ENCODE measurements at places on chromosomes 16 and 17.

- DNase-seq: no peak
Observed at GRCh38 chr16:9917691-9918090, 264.5 kb downstream of the GRIN2A start.

DNA sequence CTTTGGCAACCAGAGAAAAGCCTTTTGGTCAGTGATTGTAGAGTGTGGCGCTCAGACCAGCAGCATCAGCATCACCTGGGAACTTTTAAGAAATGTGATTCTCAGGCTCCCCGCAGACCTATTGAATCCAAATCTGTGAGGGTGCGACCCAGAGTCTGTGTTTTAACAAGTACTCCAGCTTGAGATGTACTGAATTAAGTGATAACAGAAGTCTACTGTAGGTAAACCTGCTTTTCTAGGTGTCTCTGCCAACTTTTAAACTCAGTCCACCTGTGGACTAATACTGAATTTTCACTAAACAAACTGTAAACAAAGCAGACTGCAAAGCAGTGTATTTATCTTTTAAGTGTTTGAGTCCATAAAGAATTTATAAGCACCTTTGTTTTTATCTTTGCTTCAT, 43.6 kb downstream of the NUP93 start:
- DNase-seq: no peak

DNA sequence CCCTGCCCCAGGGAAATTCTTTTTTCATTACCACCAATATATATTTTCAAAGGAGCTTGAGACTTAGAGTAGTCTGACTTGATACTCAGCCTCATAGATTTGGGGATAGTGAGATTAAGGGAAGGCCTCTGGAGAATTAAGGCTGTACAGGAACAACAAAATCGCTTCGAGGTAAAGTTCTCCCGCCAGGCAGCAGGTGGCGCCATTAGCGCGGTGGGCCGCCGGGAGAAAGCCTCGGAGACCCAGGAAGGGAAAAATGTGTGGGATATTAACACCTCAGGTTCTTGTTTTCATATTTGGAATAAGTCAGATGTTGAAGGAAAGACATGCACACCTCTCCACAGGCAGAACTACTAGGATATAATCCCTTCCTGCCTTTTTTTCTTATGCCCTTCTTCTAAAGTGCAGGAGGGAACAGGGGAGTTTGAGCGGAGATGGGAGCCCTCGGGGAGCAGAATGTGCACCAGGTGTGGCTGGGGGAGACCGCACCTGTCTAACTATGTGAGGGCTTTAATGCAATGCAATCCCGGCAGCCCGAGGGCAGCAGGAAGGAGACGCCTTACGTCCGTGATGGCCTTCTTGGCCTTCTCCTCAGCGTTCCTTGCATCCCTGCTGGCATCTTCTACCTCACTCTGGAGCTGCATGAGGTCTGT, 25.9 kb downstream of the MYH3 start:
- DNase-seq: no peak

DNA sequence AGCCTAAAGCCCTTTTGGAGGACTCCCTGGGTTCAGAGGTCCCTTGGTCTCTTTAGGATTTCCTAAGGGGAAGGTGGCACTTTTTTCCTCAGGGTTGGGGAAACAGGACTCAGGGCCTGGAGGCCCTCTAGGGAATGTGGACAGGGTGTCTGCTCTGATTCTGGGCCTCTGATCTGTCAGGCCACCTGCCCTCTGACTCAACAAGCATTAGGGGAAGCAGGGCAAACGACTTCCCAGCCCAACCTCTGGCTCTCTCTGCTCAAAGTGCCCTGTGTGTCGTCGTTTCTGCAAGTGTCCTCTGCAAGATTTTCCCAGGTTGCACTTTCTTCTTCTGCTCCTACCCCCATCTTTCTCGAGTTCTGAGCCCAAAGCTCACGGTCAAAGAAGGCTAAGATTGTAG, 6.6 kb upstream of the IGFBP4 start:
- no peak for DNase-seq

Data from right renal pelvis (tissue), 4 donors.